ENCODE measurements at places on chromosomes 5 and 9. TPM values are rescaled to one million over a fixed set of nuclear protein-coding genes. Genes with fewer than 3 reads are reported as not detected.

- H3K27me3 ChIP-seq = no peaks in the 10 kb centered on the region
- no peak for DNase-seq
- no peak overlapping the region for H3K27ac ChIP-seq
- H3K36me3 ChIP-seq = no peaks in the 10 kb centered on the region
- peaks cover 6% of the 10 kb centered on the region for H3K4me1 ChIP-seq
These were observed 172.1 kb upstream of the GAS1 start for GRCh38 chr9:87119328-87119881.

The SHISAL2B gene
- not detected for total RNA-seq

The SLCO6A1 gene
- not detected for total RNA-seq

GRCh38 chr5:138029501-138029900 lies 3.4 kb downstream of the FAM13B start:
- peaks cover 62% of the 10 kb centered on the region for H3K4me1 ChIP-seq
- peaks cover 5% of the 10 kb centered on the region for H3K36me3 ChIP-seq
- DNase-seq = no peak

DNA sequence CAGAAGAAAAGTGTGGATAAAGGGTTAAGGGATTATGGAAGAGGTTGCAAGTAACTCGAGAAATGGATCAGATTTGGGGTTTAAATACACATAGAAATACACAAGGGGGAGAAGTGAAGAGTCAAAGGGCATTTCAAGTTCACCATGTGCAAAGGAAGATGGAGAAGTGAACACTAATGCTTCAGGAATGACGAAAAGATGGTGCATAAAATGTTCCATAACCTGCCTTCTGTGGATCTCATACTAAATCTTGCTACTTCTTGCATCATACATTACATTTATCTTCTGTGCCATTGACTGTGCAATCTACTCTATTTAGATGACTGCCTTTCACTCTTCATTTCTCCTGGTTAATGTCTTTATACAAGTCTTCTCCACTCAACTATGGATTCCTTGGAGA lies 5.7 kb upstream of the SMC2 start:
- peaks cover 4% of the 10 kb centered on the region for H3K27me3 ChIP-seq
- no peak for DNase-seq
- H3K27ac ChIP-seq = no peak overlapping the region
- no peak overlapping the region for H3K4me3 ChIP-seq

DNA sequence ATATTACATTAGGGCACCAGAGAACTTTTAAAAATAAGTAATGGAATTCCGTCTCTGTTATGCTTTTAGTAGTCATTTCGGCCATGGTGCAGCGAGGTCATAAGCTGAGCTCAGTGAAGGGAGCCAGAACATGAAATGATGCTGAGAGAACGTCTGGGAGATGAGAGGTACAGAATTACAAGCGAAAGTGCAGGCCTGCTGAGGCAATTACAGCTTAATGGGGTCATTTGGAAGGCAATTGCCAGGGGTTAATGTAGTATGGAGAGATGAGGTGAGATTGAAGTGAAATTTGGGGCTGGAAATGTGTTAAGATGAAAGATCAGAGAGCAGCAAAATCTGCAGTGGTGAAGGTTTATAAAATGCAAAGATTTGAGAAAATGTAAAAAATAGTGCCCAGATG lies 96.5 kb downstream of the PBX3 start:
- no peak overlapping the region for H3K27ac ChIP-seq
- H3K36me3 ChIP-seq = peaks cover 2% of the 10 kb centered on the region
- DNase-seq = no peak
- H3K4me1 ChIP-seq = no peaks in the 10 kb centered on the region
- no peak overlapping the region for H3K4me3 ChIP-seq

The MCTP1 gene
- not detected for total RNA-seq

- no peaks in the 10 kb centered on the region for H3K4me1 ChIP-seq
- no peaks in the 10 kb centered on the region for H3K27me3 ChIP-seq
- no peaks in the 10 kb centered on the region for H3K36me3 ChIP-seq
- no peak for DNase-seq
These were observed 4.9 kb downstream of the TAS2R1 start for GRCh38 chr5:9625286-9625685.

GRCh38 chr9:124503713-124504529 lies 3.3 kb downstream of the NR5A1 start:
- peaks cover 11% of the 10 kb centered on the region for H3K4me1 ChIP-seq
- H3K4me3 ChIP-seq = peak overlapping the region; percentile 63
- no peaks in the 10 kb centered on the region for H3K36me3 ChIP-seq
- H3K27me3 ChIP-seq = peaks cover 21% of the 10 kb centered on the region
- no peak overlapping the region for H3K27ac ChIP-seq

DNA sequence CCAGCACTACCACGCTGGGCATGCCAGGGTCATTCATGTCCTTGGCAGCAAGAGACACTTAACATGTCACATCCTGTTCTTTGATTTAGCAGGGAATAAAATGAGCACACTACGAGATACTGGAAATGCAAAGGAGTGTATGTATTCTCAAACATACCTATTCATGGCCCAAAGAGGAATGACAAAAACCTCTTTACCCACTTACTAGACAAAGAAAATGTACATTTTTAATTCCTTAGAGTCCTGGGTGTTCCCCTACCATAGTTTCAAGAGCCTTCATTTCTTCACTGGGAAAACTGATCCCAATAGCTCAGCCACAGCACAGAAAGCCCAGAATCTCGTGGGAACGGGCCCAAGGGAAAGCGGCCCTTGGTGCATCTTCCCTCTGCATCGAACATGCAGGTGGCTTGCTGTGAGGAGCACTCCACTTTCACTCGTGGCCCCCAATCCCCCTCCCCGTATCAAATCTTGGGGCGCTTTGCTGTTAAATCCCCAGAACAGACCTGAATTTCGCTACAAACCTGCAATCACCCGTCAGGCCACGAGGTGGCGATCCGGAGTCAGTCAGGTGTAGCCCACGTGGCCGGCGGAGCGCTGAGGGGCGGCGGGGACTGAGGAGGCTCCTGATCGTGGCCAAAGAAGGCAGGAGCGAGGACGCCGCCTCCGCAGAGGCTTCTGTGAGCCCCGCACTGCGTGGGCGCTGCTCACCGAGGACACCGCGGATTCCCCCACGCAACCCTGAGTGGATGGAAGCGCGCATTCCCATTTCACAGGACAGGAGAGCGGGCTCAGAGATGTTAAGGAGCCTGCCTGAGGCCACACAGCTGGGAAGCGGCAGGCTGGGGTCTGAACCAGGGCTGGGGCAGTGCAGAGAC lies 91.4 kb downstream of the LMX1B start:
- no peaks in the 10 kb centered on the region for H3K36me3 ChIP-seq
- peak overlapping the region; percentile 47 for H3K4me3 ChIP-seq
- no peak overlapping the region for H3K27ac ChIP-seq
- DNase-seq = peak; percentile 77
- H3K27me3 ChIP-seq = peaks cover 10% of the 10 kb centered on the region
- peaks cover 15% of the 10 kb centered on the region for H3K4me1 ChIP-seq

- H3K27ac ChIP-seq = no peak overlapping the region
- H3K4me3 ChIP-seq = no peak overlapping the region
- H3K27me3 ChIP-seq = no peaks in the 10 kb centered on the region
- DNase-seq = no peak
- H3K4me1 ChIP-seq = no peaks in the 10 kb centered on the region
These were observed 61.2 kb upstream of the PHYKPL start for GRCh38 chr5:178293815-178294214.

- H3K4me1 ChIP-seq = no peaks in the 10 kb centered on the region
- DNase-seq = no peak
- H3K27ac ChIP-seq = no peak overlapping the region
- no peak overlapping the region for H3K4me3 ChIP-seq
These were observed 187.9 kb upstream of the NFIL3 start for GRCh38 chr9:91611582-91611981.

DNA sequence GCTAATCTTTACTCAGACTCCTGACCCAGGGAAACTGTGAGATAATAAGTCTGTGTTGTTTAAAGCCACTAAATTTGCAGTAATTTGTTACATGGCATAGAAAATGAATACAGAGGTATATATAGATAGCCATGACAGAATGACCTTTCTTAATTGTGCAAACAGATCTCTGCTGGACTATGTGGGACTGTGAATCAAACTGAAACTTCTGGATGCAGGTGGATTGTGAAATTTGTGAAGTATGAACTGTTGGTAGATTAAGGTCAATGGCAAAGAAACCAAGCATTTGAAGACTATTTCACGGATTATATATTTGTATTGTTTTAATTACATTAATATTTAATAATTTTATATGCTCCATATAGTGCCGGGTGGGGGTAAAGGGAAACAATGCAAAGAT lies 52.2 kb upstream of the GPR151 start:
- no peaks in the 10 kb centered on the region for H3K4me1 ChIP-seq
- peaks cover 6% of the 10 kb centered on the region for H3K27me3 ChIP-seq
- DNase-seq = no peak
- no peaks in the 10 kb centered on the region for H3K36me3 ChIP-seq
- H3K4me3 ChIP-seq = no peak overlapping the region

The PTPRD gene
- total RNA-seq = 0.05 TPM

GRCh38 chr9:11269036-11269435 lies 656.2 kb upstream of the PTPRD start:
- no peak for DNase-seq
- no peak overlapping the region for H3K27ac ChIP-seq
- H3K36me3 ChIP-seq = no peaks in the 10 kb centered on the region
- H3K27me3 ChIP-seq = no peaks in the 10 kb centered on the region
